Hematopoietic multipotent progenitor cell (in vitro differentiated cells): ENCODE measurements at places on chromosomes 5 and 9. TPM values are rescaled to one million over a fixed set of nuclear protein-coding genes. Genes with fewer than 3 reads are reported as not detected.
A peak's percentile ranks its signal among the peaks of the same experiment; 100 is the strongest.

GRCh38 chr5:67014957-67015400 is 181.6 kb downstream of the CD180 start:
- DNase-seq, result no peak

- DNase-seq, result no peak
Measured at GRCh38 chr5:143046314-143046713, 276.1 kb downstream of the ARHGAP26 start.

DNA sequence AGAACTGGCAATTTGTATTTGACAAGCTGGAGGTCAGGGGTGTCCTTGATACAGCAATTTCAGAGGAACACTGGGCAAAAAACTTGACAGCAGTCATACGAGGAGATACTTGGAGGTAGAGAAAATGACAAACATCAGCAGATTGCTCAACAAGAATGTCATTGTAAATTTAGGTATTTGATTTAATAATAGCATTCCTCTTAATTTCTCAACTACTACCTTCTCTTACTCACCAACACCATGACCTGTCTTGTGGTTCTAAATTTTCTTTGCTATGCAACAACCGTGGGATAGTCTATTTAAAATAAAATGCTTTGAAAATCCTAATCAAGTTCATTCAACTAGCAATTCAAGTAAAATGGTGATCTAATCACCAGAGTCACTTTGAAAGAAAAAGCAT is 128.4 kb downstream of the DNAH5 start:
- DNase-seq, result no peak

DNA sequence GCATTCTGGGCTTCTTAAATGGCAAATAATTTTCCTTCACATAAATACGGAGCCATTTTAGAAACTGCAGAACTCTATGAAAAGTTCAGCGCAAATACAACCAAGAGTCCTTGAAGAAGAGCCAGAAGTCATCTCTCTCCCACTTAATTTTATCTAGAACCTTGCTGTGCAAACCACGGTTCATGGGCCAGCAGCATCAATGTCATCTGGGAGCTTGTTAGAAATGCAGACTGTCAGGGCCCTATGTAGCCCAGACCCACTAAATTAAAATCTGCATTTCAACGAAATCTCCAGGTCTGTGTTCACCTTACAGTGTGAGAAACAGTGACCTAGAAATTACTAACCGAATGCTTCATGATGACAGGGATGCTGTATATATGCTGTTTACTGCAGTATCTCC is 12.2 kb downstream of the EFNA5 start:
- no peak for DNase-seq

The DELE1 gene
- total RNA-seq, result 126 TPM

DNA sequence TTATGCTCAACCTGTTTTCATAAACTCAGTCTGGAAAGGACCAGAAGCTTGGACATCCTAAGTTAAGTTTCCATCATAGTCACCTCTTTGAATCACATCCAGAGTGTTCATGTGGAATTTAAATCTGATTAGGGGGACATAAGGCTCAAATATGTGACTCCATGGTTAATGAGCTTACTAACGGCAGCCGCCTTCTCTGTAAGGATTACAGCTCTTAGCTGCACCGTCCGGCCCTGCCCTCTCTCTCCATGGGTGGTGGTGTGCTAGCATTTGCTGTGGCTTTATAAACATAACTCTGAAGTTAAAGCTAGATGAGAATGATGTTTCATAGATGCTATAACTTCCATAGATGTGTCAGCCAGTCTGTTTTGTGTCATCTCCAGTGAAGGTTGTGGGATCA is 156.5 kb downstream of the TRIO start:
- no peak for DNase-seq

- DNase-seq, result no peak
Measured at GRCh38 chr9:131889437-131890251, 149.8 kb upstream of the RAPGEF1 start.

DNA sequence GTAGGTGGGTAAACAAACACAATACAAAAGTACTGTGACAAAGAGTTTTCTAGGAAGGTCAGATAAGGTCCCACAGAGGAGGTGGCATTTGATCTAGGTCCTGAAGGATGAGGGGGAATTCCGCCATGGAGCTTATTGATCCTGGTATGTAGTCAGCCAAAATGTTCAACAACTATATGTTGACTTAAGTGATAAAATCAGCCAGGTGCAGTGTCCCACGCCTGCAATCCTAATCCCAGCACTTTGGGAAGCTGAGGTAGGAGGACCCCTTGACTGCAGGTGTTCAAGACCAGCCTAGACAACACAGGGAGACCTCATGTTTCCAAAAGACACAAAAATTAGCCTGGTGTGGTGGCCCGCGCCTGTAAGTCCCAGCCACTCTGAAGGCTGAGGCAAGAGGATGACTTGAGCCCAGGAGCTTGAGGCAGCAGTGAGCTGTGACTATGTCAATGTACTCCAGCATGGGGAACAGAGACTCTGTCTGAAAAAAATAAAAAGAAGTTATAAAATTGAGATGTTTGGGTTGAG is 46.4 kb upstream of the PLIN2 start:
- no peak for DNase-seq

DNA sequence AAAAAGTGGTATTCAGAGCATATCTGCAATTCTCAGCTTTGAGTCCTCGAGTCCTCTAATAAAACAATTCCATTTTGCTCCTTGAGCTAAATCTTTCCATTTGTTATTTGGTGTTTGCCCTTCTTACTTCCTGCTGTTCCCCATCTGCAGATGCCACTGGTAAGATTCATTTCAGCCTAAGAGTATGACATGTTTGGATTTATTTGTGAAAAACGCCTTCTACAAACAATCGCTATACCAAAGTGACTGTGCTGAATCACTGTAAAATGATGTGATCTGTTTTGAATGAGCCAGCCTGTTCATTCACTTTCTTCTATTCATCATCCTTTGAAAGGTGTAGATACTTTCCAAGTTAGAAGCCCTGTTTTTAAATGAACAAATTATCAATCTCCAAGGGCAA is 27.7 kb downstream of the KCTD16 start:
- DNase-seq, result no peak

The RMND5B gene
- total RNA-seq, result 30.4 TPM

The QRFP gene
- under 0.01 TPM for total RNA-seq

DNA sequence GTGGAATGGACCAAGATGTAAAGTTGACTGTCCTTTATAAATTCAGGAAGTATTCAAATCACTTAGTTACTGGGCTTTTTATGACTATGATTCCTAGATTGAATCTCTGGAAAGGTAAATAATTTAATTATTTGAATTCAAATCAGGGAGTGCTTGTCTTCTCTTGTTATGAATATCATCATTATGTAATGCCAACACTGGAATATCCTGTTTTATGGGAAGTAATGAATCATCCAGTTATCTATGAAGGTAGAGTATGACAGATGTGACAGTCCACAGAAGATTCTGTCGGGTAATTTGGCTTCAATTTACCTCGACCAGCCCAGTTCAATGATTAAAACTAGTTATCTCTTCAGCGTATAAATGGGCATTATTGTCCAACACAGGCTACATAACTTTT is 141.0 kb upstream of the NUDT12 start:
- DNase-seq, result no peak

- peak; percentile 22 for DNase-seq
Measured at GRCh38 chr9:101536938-101537337, 3.3 kb downstream of the RNF20 start.

GRCh38 chr5:34843497-34843896 is 4.5 kb downstream of the TTC23L start:
- DNase-seq, result no peak

GRCh38 chr5:88557131-88557530 is 288.5 kb upstream of the TMEM161B start:
- DNase-seq, result no peak

- no peak for DNase-seq
Measured at GRCh38 chr9:70054521-70054920, 10.9 kb downstream of the MAMDC2 start.

GRCh38 chr5:148747536-148747906 is 78.9 kb upstream of the ADRB2 start:
- no peak for DNase-seq

- DNase-seq, result no peak
Measured at GRCh38 chr5:169595172-169595820, 11.7 kb downstream of the SPDL1 start.

DNA sequence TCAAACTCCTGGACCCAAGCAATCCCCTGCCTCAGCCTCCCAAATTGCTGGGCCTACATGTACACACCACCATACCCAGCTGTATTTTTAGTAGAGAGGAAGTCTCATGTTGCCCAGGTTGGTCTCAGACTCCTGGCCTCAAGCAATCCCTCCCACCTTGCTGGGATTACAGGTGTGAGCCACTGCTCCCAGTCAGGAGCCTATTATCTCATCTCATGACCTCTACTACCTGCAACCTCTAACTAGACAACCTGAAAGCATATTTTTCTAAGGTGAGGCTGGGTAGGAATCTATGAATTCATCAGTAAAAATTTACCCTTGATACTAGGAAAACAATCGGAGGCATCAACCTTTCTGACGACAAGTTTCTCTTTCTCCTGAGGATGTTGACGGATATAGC is 10.0 kb downstream of the FAM13B start:
- DNase-seq, result no peak

The RAI14 gene
- total RNA-seq, result 0.54 TPM

GRCh38 chr9:70257991-70258691 is 637 bp upstream of the SMC5 start:
- DNase-seq, result peak; percentile 57

DNA sequence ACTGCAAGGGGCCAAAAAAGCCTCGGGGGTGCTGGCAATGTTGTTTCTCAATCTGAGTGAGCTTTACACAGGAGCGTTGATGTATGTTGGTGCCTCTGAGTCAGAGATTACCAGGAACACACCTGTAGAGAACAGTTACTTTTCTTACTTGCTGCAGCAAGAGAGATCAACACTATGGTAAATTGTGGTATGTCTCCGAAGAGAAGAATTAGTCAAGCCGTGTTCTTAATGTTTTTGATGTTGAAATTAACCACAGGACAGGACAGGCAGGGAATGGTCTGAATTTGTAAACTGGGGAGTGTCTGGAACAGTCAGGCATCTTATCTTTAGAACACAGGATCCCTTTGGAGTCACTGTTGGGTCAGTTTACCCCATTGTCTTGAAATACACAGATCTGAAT is 285.7 kb downstream of the DNAH5 start:
- DNase-seq, result no peak

GRCh38 chr9:95030920-95031642 is 286.4 kb downstream of the FANCC start:
- no peak for DNase-seq

DNA sequence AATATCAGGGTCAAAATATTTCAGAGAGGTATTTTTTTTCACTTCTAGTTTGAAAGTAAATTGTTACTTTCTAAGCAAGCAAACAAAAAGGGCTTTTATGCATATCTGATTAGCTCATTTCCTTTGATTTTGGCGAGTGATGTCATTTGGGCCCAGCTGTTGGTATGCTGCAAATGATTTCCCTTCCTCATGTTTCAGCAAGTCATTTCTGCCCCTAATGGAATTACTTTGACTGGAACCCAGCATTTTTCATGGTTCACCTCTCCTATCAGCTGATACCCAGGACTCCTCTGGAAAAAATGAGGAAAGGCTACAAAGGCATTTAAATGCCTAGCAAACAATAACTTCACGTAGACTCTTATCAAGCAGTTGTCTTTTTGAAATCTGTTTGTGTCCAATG is 500.6 kb downstream of the EBF1 start:
- DNase-seq, result no peak

DNA sequence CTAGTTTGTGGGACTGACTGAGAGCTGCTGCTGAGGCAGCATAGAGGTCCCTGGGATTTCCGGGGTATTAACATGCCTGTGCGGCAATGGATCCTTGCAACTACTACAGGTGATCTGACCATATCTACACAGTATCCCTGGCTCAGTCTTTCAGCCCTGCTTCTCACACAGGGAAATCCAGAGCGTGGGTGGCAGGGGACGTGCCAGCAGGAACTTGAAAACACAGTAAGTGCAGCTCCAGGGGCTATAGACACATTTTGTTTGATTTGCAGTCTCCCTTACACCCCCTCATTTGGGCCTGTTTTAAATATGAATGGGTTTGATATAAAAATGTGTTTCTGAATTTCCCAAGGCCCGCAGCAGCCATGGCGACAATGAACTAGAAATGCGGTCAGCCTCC is 209.5 kb downstream of the DCP2 start:
- no peak for DNase-seq

DNA sequence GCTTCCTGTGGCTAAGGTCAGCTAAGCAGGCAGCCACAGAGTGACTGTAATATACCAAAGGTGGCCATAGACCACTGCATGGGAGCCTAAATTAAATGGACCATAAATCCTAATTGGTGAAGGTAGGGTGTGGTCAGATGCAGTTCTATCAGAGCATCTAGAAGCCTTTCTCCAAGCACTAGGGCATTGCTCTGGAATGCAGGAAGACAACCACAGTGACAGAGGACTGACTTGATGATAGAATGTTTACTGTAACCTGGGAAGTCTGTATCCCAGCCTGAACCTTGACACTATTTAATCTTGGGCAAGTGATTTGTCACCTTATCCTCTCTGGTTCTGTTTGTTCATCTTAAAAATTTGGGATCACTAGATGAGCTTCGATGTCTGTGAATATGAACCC is 2.3 kb downstream of the FBXO38 start:
- no peak for DNase-seq

DNA sequence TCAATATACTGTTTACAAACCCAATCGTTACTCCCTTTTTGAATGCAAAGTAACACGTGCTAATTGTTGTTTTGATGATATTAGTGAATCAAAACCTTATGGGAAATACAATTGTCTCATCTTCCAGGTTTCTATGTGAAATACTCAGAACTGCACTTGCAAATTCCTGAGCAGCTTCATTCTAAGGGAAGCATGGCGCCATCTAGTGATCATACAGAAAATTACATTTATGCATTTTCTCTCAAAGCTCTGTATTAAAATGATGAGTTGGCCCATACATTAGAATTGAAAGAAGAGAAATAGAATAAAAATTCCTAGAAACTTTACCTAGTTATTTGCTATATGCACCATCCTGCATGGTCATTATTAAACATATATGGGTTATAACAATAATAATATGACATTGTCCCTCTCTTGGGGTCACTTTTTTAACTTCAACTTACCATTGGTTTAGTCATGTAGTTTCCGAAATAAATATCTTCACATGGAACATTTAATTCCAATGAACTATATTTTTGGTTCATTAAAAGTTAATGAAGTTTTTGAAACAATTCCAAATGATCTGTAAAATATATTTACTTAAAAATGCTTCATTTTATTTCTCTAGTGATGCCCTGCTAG is 220.0 kb downstream of the PDE4D start:
- peak; percentile 9 for DNase-seq

- peak; percentile 76 for DNase-seq
Measured at GRCh38 chr5:180784497-180785097, 18.0 kb downstream of the MGAT1 start.

- no peak for DNase-seq
Measured at GRCh38 chr5:159184858-159185381, 24.4 kb downstream of the RNF145 start.

- DNase-seq, result no peak
Measured at GRCh38 chr5:160181965-160182622, 47.2 kb upstream of the FABP6 start.

The N4BP3 gene
- total RNA-seq, result 5.1 TPM

- no peak for DNase-seq
Measured at GRCh38 chr5:32147236-32147635, 26.9 kb downstream of the GOLPH3 start.
